ACHN (cell line): ENCODE measurements at places on chromosomes 13 and 19.
A peak's percentile ranks its signal among the peaks of the same experiment; 100 is the strongest.

GRCh38 chr13:25335856-25336255 lies 34.4 kb downstream of the NUP58 start:
- no peak for DNase-seq

GRCh38 chr19:33385956-33386355 lies 12.4 kb downstream of the CEBPG start:
- DNase-seq = no peak

GRCh38 chr19:55208880-55209692 lies at the start of gene PTPRH:
Gene PTPRH, minus strand, starts transcription at chr19:55209501. Its CDS starts 68 bp downstream, at chr19:55209433.
- no peak for DNase-seq

GRCh38 chr19:4007836-4008539 lies 452 bp downstream of the PIAS4 start:
- peak; percentile 17 for DNase-seq

DNA sequence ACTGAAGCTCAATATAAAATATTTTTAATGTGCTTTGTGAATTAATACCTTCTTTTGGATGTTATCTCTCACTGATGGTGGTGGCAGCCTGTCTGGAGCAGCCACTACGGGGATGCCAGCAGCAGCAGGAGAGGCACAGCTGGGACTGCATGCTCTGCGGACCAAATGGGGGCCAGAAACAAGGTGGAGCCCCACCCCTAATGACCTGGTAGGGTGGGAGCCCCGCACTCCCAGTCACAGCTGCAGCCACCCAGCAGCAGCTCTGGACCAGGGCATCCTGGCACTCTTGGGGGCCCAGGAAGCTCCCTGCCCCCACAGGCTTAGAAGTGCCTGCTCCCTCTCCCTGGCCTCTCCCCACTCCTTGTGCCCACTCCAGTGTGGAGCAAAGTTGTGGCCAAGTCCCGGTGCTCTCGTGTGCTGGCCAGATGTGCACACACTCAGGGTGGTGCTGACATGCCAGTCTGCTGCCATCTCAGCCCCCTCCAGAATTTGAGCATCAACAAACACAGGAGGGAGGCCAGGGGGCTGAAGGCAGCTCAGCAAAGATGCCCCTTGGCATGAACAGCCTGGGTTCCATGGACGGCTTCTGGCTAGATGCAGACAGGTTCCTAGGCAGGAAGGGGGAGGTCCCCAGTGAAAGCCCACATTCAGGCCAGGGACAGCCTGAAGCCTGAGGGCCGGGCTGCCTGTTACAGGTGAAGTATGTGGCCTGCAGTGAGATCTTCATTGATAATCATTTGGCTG lies 696.7 kb upstream of the SLITRK5 start:
- no peak for DNase-seq

- no peak for DNase-seq
Observed at GRCh38 chr13:85316506-85317025, 482.7 kb downstream of the SLITRK6 start.

- DNase-seq = peak; percentile 48
Observed at GRCh38 chr13:48334534-48335127, 31.1 kb downstream of the RB1 start.
